Esophagus muscularis mucosa (tissue), 4 donors: ENCODE measurements at places on chromosomes 16 and 17.

DNA sequence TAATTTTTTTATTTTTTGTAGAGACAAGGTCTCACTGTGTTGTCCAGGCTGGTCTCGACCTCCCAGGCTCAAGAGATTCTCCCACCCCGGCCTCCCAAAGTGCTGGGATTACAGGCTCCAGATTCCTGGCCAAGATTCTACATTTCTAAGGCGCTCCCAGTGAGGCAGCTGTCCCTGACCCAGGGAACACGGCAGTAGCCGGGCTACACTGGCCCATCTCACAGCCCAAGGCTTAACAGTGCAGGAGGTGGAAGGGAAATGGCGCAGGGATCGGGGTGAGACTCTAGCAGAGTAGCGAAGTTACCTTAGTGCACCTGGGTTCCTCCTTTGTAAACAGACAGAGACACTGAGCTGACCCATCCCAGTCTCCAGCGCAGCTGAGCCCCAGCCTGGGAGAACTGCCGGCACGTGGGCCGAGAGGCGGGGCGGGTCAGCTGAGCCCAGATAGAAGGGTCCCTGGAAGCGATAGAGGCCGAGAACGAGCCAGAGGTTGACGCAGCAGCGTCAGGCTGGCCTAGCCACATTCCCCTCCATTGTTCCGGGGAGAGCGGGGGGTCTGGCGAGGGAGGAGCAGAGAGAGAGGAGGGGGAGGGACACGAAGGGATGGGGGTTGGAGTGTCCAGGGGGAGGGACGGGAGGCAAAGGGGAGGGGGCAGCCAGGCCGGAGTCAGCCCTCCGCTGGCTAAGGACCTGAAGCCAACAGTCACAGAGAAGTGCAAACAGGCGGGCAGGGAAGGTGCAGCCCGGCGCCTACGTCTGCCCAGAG, 2.5 kb downstream of the CARHSP1 start:
- no peak for DNase-seq

DNA sequence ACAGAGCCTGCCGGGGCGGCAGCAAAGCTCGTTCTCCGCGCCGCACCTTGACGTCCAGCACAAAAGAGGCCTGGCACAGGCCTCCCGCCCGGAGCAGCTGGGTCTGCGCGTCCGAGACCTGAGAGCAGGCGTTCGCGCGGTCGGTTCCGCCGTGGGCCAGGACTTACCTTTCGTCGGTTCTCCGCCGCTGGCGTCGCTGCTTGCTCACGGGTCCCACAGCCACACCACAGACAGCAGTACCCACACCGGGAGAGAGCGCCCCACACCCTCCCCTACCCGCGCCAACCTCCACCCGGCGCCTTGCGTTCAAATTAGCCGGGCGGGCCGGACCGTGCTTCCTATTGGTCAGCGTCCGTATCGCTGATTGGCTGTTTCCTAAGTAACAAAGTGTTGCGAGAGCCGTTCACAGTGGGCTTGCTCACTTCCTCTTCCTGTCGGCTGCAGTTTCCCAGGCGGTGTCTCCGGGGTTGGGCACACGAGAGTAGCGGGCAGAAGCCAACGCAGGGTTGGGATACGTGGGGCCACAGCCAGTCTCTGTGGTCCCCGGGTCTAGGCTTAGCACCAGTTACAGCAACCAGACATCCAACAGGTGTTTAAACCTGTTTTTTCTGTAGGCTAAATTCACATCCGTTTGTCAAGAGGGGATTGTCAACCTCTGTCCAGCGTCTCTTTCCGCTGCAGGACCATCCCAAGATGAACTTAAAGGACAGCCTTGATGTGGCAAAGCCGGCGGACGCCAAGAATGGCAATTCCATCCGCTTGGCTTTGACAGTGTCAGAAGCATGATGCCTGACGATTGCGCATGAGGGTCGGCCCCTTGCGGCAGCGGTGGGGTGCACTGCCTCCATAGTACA, at the start of gene KIF18B:
TSS of gene KIF18B (minus strand) at position 313 of the 854 bp plus-strand sequence. CDS start 11,429 bp downstream, outside the sequence.
- DNase-seq = peak; percentile 96

- no peak for DNase-seq
Measured at GRCh38 chr16:71428385-71428784, 13.5 kb downstream of the TLE7 start.

DNA sequence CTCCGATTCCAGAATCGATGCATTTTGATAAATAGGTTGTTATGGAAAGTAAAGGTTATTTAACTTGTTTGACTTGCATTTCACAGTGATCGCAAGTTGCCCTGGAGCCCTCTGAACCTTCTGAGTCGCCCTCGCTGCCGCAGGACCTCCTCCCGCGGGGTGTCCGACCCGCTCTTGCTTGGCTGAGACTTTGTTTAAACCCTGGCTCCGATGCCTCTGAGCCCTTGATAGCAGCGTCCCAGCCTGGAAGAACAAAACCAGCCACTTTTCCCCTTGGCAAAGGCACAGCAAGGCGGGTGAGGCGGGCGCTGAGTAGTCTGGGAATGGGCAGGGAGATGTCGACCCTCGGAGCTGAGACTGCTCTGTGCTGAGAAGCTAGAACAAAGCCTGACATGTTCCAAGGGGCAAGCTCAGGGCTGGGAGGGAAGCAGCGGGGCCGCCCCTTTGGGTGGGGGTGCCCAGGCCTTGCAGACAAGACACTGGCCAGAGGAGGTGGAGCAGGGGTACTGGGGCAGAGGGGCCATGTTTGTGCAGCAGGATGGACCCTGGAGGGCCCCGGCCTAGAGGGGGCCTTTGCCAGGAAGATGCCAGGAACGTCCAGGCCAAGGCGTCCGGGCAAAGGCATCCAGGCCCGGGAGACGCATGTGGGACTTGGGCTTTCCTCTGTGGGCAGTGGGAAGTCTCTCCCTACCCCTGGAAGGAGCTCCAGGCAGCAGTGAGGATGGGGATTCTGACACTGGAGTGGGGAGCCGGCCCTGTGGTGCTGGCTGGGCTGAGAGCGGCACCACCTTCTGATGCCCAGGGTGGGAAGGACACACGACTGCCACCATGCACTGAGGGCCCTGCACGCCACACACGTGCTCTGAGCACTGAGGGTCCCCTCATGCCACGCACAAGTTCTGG, 30.3 kb upstream of the CDH15 start:
- DNase-seq = no peak

DNA sequence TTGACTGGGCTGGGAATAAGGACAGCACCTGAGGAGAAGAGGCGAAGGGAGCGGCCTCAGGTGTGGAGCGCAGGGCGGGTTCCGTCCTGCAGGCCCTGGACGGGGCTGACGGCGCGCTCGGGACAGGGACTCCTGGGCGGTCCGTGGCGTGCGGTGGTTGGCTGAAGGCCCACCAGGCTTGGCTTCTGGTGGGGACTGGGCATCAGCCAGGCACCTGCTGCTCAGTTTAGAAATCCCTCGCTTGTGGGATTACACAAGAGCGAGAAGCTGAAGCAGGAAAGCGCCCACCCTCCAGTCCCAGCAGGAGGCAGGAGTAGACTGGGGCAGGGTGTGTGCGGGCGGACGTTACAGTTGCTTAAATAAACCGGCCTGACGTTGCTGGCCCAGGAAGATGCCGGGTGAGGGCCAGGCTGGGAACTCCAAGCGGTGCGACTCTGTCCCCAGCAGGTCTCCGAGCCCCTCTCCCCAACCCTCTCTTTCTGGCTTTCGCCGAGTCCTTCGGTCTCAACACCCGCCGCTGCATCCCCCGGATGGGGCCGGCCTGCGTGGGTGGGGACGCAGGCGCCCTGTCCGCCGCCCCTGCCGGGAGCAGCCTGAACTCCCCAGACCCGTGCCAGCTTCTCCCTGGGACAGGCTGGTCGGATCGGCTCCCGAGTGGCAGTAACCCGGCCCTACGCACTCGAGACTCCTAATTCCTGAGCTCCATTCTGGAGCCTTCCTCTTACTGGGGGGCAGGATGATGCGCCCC, 639 bp downstream of the MIF4GD start:
- no peak for DNase-seq

DNA sequence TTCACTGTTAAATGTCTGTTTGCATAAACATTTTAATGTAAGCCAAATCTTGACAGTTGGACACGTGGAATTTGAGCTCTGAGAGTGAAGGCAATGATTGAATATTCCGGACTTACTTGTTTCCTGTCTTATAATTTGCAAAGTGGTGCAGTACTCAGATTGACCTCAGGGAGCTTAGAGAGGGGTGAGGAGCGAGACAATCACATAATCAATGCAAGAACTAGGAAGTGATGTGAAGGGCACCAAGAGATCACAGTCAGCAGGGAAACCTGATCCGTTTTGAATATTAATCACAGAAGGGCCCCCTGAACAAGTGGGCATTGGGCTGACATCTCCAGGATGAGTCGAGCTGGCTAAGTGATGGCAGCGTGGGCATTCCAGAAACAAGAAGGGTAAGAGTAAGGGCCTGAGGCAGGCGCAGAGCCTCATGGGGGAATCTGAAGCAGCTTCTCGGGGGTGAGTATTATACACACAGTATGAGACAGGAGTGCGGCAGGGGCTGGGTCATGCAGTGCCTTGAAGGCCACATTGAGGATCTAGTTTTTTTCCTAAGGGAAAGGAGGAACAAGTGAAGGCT, 26.1 kb downstream of the TEX2 start:
- DNase-seq = no peak

DNA sequence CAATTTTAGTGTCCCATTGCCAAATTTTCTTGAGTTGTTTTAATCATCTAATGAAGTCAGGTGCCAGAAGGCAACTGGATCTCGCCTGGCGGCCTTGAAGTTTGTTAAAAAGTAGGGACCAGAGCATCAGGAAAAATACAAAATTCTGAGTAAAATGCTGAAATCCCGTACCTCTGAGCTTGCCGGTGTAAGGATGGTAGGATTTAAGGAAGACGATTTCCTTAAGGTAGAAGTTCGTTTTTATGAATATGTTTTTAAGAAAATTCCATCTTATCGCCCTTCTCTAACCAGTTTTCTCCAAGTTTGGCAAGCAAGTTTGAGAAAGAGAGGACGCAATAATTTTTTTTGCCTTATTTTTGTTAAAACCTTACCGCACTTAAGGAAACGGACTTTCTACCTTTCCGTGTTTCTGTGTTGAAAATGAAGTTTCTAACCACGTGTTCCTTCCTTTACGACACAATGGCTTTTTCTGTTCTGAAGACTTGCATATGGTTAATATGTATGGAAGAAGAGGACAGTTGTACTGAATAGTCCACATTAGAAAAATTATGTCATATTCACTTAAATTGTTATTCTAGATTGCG, 748 bp downstream of the ATF7IP2 start:
- DNase-seq = no peak

GRCh38 chr16:50781043-50781442, 39.2 kb downstream of the CYLD start:
- no peak for DNase-seq

DNA sequence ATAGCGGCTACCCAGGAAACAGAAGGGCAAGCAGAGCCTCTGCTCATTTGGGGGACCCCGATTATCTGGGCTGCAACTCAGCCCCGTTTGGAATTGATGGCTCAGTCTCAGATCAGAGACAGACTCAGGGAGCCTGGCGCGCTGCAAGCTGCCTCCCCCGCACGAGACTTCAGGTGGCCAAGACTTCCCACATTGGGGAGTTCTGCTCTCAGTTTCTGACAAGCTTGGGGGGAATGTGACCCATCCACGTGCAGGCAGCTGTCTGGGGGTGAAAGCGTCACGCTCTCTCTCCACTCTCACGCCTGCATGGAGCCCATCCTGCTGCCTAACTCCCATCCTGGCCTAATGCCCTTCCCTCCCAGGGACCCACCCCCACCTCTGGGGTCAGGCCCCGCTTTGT, 157.6 kb upstream of the GSE1 start:
- DNase-seq = no peak

DNA sequence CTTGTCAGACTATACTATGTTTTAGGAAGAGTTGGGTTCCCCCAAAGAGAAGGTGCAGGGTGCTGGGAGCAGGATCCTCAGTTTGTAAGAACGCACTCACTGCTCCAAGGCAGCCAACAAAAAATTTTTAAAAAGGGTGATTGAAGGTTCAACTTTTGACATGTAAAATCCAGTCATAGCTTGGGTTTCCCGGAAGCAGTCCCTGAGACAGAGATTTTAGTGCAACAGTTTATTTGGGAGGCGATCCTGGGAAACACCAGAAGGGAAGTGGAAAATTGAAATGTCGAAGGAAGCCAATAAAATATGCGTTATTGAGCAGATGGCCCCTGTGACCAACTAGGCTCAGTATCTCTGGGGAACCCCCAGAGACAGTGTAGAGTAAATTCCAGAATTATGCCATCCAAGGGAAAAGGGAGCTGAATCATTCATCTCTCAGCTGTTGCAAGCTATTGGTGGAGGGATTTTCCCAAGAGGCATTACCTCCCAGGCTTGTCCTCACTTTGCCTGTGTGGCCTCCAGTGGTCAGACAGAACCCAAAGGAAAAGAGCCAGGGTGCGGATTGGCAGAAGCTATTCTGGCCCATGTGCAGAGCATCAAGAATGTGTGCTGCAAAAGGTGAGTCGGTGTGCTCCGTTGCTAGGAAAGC, 72.9 kb downstream of the HS3ST3B1 start:
- no peak for DNase-seq

DNA sequence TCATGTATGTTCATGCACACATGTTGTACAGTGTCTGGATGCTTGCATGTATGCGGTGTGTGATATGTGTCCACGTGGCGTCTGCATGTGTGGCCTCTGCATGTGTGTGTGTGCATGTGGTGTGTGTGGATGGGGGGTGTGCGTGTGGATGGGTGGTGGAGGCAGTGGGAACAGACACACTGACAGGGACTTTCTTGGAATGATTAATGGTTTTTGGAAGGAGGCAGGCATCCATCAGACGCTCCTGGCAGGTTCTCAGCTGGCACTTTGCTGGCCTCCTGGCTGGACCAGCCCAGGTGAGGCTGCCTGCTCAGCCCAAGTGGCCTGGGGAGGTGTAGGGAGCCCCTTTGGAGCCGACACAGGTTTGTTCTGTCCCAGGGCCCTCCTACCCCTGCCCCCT, 121.2 kb upstream of the CIBAR2 start:
- no peak for DNase-seq

DNA sequence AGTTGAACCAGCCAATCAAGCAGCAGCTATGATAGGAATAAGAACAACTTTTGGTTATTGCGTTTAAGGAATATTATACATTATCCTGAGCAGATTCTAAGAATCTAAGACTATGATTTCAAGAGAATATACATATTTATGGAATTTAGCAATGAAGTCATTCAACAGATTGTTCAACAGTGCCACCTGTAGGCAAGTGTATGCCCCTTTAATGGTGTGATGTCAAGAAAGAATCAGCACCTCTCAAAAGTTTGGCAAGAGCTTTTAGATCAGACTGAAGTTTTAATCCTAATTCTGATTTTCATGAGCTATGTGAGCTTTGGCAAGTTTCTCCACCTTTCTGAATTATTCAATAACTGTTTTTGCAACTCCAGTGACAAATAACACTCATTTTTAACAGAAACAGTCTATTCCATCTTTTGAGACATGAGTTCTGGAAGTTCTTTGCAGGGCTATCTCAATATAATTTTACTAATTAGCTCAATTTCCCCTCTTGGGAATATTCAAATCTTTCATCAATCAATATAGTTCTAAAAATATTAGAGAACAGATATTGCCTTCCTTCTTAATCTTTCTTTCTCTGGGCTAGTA, 474.3 kb upstream of the TOM1L1 start:
- DNase-seq = no peak

GRCh38 chr17:16915752-16916556, 56.0 kb downstream of the TNFRSF13B start:
- DNase-seq = peak; percentile 89

- no peak for DNase-seq
Measured at GRCh38 chr17:13568582-13569397, 32.9 kb downstream of the HS3ST3A1 start.
